Pons (tissue), 1 donor: ENCODE measurements at places on chromosomes 6 and 20.
A peak's percentile ranks its signal among the peaks of the same experiment; 100 is the strongest.

DNA sequence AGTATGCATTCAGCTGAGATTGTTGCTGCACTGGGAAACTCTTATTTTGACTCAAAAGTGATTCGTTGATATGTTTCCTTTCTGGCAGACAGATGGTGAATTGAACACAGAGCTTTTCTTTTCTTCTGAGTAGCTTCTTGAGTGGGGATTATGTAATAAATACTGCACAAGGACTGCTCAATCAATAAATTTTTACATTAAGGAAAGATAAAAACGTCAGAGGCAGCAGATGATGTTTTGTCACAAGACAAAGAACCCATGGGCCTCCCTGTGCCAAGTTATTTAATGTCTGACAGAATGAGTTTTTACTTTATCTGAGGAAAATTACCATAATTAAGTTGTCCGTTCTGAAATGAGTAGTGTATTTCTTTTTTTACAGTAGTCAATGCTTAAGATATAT is 460.3 kb downstream of the UTRN start:
- DNase-seq = no peak

GRCh38 chr6:35302604-35303241 is 5.1 kb downstream of the DEF6 start:
- DNase-seq = peak; percentile 49

DNA sequence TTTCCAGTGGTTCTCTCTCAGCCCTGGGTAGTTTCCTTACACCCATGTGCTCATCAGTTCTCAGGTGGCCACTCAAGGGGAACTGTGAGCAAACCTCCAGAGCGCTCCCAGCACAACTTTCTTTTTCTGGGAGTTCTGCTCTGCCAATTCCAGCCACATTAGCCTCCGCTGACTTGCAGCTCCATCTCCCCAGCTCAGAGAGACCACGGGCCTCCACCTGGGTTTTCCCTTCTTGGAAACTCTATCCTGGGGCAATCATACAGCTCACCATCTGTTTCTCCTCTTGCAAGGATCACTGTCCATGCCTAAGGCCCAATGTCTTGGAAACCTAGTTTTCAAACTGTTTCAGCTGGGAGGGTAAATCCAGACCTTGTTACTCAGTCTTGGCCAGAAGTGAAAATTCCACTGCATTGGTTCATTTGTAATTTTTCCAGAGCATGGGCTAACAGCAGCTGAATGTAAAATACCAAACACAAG is 129.9 kb downstream of the EYA2 start:
- peak; percentile 14 for DNase-seq

- DNase-seq = no peak
Observed at GRCh38 chr6:107401573-107401972, 57.8 kb downstream of the PDSS2 start.

GRCh38 chr20:50226093-50226974 is 35.7 kb downstream of the CEBPB start:
- DNase-seq = no peak

GRCh38 chr20:2805689-2806350 is 5.4 kb upstream of the CPXM1 start:
- no peak for DNase-seq

- peak; percentile 43 for DNase-seq
Observed at GRCh38 chr6:70413992-70414494, 735 bp downstream of the FAM135A start.

GRCh38 chr6:143399775-143400174 is 50.7 kb downstream of the ADAT2 start:
- DNase-seq = no peak

GRCh38 chr6:116016846-116017545 is 43.7 kb downstream of the FRK start:
- DNase-seq = peak; percentile 85

GRCh38 chr6:117237561-117237960 is 27.8 kb upstream of the VGLL2 start:
- no peak for DNase-seq

GRCh38 chr6:107535626-107536025 is 45.7 kb downstream of the SOBP start:
- DNase-seq = no peak

DNA sequence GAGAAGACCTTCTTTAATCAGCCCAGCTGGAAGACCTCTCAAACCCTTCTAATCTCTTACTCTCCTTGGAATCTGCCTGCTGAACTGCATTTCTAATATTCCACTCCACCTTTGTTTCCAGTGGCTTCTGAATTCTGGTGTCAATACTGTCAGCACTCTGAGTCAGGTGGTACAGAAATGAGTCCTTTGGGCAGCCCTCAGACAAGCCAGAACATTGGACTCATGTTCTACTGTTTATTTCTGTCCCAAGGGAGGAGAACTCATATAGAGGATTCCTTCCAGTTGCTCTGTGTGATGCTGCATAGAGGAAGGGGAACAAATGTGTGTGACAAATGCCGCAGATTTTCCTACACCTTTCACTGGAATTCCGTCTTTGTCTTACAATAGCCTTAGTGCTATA is 114.8 kb downstream of the PHF3 start:
- no peak for DNase-seq

- no peak for DNase-seq
Observed at GRCh38 chr20:47141350-47141921, 215.1 kb downstream of the ZMYND8 start.

DNA sequence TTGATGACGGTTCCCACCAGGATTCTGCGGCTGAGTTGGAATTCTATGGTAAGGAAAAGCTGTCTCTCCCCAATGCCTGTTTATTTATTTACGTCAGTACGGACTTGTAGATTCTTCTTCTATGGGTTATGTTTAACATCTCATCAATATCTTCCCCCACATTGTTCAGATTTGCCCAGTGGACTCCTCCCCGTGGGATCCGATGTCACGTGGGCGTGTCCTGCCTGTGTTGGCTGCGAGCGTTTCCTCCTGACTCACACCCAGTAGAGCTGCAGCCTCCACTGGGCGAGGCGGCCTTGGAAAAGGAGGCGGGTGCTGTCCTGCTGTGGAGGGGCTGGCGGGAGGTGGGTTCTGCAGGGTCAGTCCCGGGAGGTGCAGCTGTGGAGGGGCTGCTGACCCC is 46.8 kb upstream of the SLCO4A1 start:
- DNase-seq = no peak

DNA sequence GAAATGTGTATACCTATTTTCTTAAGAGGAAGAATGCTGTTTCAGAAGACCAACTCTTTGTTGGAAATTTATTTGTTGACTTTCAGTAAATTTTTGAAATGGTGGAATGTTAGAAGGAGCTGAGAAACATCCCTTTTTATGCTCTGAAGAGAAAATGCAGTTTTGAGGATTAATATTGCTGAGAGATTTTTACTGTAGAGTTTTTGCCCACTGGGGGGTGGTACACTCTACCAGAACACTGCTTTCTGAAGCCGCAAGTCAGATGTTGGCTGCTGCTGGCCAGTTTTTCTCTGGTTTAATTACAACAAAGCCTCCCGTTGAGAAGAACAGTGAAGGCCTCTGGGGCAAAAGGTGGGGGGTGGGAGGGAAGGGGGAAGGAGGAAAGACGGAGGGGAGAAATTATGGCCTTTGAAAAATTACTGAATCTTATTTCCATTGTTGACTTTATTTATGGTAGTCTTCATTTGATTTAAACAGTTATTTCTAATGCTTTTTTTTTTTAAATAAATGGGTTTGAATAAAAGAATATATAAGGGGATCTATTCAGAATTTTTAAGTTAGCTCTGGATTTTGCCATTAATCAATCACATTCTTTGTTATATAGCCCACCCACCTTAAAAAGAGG is 3.0 kb downstream of the FLRT3 start:
- peak; percentile 94 for DNase-seq

- no peak for DNase-seq
Observed at GRCh38 chr6:20367743-20368485, 33.8 kb upstream of the E2F3 start.

DNA sequence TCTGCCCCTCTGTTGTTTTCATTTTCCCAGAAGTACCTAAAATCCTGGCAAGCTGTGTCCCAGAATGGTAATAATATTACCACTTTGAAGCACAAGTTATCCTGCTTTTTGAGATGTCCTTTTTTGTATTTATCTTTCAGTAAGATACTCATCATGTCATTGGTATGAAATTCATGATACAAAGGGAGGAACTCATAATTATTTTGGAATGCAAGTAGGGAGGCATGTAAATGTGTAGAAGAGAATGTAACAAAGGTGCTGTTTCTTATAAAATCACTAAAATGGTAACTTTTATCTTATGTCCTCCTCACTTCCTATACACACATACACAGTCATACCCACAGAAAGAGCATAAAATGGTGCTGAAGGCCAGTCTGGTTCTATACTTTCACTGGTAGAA is 109.9 kb downstream of the CD2AP start:
- DNase-seq = no peak

DNA sequence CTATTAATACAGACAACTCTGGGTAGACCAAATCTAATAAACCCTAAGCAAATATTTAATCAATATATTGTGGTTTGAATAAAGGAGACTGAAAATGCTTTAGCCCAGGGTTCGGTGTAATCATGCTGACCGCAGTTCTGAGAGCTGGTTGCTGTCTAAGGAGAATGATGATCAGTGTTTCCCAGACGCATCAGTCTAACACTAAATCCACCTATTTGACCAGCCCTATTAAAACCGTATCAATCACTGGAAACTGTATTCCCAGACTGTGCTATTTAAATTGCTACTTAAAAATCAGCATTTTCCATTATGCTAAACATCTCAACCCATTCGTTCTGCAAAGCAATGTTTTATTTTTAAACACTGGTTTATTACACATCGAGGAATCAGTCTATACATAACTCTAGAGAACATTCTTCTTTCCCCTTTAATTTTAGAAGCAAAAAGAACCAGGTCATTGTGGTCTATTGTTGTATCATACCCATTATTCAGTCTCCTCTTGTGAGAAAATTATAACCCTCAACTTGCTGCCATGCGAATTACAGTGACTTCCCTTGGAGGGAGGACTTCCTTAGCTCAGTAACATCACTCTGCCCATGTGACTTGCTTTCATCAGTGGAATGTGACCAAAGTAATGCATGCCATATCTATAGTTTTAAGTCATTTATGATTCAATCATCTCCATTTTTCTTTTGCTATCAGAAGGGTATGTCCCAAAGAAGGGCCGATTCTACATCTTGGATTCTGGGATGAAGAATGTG is 515.2 kb upstream of the JAG1 start:
- DNase-seq = no peak
